ENCODE measurements at places on chromosomes 3 and 15.

DNA sequence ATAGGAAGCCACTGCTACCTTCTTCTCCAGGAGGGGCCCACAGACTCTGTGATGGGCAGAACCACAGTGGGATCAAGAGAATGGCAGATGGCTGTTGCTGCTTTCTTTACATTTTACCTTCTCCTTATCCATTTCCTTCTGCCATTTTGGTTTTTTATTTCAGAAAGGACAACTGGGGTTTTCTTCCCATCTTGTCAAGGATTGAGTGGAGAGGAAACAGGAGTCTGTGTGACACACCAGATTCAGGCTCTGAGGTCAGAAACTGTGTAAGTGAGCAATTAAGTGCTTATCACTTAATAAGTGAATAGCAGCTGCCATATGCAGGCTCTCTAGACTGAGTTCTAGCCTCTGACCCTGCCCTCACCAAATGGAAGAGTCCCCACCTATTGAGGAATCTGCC, 47.3 kb downstream of the ITGB5 start:
- DNase-seq = no peak

GRCh38 chr15:69780374-69780773, 317.3 kb downstream of the TLE3 start:
- DNase-seq = peak; percentile 14

GRCh38 chr3:8301977-8302735, 199.5 kb upstream of the LMCD1 start:
- DNase-seq = peak; percentile 64

DNA sequence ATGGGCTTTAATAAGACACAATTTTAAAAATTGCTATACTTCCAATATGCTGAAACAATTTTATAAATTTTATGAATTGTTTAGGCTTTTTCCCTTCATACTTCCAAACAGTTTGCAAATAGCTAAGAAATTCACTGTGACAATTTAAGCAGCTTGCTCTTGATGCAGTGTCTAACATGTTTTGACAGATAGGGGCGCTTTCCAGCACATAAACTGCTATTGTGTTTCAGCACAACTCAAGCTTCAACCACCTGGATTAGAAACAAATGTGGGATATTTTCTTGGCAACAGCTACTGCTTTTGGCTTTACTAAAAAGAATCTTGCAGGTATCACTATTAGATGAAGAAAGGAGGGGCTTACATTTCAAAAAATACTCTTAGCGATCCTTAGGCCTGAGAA, 565.8 kb upstream of the DPPA4 start:
- no peak for DNase-seq

GRCh38 chr15:85555875-85556617, 175.6 kb downstream of the AKAP13 start:
- no peak for DNase-seq

All from fibroblast of mammary gland (primary cell).